Caki2 (cell line): ENCODE measurements at places on chromosomes 1 and 21. TPM values are rescaled to one million over a fixed set of nuclear protein-coding genes. Genes with fewer than 3 reads are reported as not detected.
A peak's percentile ranks its signal among the peaks of the same experiment; 100 is the strongest.

Gene PBX1
- 3.1 and 9.6 TPM in 2 replicates for total RNA-seq

Gene CCDC185
- not detected in 2 replicates for total RNA-seq

Gene CLIC6
- not detected in 2 replicates for total RNA-seq

Gene FCRL5
- total RNA-seq, result not detected in 2 replicates

Gene PLPP3
- 3.5 and 4.1 TPM in 2 replicates for total RNA-seq

Gene ADPRS
- total RNA-seq, result 73.6 and 83.8 TPM in 2 replicates

Gene TMCC2
- 7.7 and 9.3 TPM in 2 replicates for total RNA-seq

Gene ATP6V1G3
- total RNA-seq, result not detected in 2 replicates

Gene MSH4
- total RNA-seq, result not detected in 2 replicates

Gene NTNG1
- total RNA-seq, result 0.41 and 2.2 TPM in 2 replicates

Gene TOE1
- 9.9 and 11.5 TPM in 2 replicates for total RNA-seq

Gene ZFYVE9
- total RNA-seq, result 13.7 and 16.6 TPM in 2 replicates

- no peak for DNase-seq
Observed at GRCh38 chr1:113940365-113941244, 11.5 kb downstream of the HIPK1 start.

DNA sequence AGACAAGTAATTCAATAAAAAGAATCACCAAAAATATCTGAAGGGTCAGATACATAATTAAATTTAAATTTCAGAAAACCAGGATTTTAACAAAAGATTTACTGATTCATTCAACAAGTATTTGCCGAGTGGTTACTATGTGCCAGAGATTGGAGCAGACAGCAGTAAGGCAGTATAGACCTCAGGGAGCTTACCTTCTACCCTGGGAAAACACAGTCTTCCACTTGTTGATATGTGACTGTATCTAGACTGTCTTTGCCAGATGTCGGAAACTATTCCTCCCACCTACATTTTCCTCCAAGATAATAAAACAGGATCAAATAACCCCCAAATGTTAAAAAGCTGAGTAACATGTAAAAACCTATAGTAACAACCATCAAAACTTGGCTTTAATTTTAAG, 6.2 kb downstream of the HNRNPR start:
- no peak for DNase-seq

- no peak for DNase-seq
Observed at GRCh38 chr1:110321846-110322245, 17.3 kb upstream of the RBM15 start.

- peak; percentile 10 for DNase-seq
Observed at GRCh38 chr1:202291961-202292712, 49.6 kb downstream of the UBE2T start.

DNA sequence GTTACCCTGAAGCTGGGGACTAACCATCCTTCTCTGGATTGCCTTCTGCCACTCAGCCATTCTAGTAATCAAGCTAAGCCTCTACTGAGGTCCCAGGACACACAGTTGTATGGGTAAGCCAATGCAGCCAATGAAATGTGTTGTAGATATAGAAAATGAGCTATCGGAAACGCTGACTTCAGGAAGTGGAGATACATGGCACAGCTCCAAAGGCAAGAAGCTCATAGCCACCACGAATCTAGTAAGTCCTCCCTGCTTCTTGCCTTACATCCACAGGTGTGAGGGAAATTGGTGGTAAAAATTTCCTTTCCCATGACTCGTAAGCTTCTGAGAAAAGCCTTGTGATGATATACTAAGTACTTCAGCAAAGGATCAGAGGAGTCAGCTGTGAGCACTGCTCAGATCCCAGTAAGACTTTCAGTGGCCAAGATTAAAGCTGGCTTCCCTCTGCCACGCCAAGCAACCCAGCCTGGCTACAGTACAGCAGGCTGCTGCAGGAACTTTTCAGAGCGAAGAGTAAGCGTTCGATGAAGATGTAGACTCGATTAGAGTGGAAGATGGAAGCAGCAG, 117.7 kb downstream of the SIM2 start:
- no peak for DNase-seq

DNA sequence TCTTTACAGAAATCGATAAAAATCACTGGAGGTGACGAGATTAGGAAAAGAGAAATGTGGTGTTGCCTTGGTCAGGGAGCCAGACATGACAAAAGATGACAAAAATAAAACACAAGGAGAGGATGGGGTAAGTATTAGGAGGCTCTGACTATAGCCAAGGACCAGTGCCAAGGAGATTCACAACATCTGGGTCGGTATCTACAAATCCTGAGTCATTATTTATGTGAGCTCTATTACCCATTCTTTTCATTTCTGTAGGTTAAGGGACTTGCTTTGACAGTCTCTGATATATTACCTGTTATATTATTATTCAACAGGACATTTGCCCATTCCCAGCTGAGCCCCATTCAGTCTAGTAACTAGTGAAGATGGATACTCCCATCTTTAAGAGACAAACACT, 120.8 kb downstream of the TYW3 start:
- DNase-seq, result no peak

DNA sequence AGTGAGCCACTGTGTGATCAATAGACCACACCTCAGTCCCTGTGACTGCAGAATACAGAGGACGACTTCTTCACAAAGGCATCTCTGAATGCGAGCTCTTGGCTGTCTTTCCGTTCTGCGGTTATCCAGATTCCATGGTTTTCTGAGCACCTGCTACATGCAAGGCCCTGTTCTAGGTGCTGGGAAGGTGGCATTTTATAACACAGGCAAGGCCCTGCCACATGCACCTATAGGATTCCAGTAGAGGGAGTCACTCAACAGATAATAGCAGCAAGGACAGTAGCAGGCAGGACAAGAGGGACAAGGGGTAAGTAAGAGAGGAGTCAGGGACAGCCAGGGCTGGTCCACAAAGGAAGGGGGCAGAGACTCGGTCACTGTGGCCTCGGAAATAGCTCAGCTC, 9.0 kb downstream of the URB1 start:
- no peak for DNase-seq

- no peak for DNase-seq
Observed at GRCh38 chr1:100969327-100969726, 56.3 kb downstream of the DPH5 start.

DNA sequence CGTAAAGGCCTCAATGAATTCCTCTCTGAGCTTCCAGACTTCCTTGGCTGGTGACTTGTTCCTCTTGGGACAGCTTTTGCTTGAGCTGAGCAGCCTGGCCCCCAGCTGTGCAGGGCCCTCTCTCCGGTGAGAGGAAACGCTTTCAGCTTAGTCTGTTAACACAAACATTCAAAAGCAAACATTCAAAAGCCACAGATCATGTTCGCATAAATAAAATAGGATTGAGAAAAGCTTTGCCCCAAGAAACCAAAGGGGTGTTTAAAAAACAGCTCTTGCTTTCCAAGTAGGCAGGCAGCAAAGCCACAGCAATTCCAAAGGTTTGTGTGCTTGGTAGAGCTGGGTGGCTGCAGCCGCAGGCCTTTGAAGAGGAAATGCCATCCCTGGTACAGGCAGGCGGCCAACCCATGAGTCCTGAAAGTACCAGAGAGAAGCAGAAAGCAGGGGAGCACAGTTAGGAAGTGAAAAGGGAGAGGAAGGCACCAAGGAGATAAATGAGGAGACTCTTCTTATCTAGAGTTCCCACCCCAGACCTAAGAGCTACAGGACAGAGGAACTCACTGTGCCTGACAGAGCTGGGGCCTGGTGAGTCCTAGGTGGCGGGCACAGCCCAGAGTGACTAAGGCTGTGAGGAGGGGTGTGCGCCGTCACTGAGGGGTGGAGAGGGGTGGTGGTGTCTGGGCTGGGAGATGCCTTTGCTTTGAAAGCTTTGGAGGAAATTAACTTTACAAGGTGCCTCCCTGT, 48.4 kb downstream of the CCN1 start:
- DNase-seq, result peak; percentile 68

DNA sequence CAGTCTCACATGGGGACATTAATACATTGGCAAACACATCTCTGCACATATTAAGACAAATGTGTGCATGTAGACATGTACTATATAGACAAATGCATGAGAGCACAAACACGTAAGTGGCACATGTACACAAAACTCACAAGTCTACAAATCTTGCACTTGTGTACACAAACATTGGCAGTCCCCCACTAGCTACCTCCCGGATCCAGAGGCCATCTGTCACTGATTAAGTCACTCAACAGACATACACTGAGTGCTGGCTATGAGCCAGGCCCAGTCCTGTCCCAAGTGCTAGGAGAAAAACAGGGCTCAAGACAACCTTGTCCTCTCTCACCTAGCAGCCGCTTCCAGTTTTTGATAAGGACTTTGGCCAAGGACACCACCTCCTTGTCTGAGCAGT, 7.0 kb downstream of the TCEA3 start:
- no peak for DNase-seq

GRCh38 chr1:43565600-43566360, 35.1 kb downstream of the PTPRF start:
- DNase-seq, result no peak

DNA sequence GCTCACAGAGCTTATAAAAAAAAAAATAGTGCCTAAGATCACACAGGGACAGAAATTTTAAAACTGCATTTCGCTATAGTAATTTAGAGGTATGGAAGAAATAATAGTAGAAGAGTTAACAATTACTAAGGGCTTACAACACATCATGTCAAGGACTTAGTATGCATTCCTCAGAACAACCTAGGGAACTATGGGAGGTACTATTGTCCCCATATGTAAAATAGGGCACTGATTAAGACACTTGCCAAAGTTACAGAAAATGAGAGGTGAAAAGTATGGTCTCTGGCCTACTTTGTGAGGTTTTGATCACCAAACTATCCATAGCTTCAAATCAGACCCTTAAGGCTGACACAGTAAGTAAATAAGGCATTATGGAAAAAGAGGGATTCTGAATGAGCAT, 4.7 kb downstream of the FRRS1 start:
- DNase-seq, result no peak

- DNase-seq, result no peak
Observed at GRCh38 chr1:203404546-203404945, 53.6 kb upstream of the FMOD start.

DNA sequence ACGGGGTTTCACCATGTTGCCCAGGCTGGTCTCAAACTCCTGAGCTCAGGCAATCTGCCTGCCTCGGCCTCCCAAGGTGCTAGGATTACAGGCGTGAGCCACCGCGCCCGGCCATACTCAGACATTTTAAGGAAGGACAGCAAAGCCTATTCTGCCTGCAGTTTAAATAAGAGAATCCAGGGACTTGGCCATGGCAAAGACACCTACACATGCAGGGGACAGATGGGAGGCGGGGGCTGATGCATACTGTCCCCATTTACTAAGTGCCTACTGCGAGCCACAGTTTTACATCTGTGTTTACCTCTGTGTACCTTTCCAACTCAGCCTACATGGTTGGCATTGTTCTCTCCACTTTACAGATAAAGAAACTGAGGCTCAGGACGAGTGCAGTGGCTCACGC, 25.4 kb downstream of the LDLRAD2 start:
- DNase-seq, result no peak

GRCh38 chr1:9651220-9651564, 339 bp upstream of the PIK3CD start:
- no peak for DNase-seq

DNA sequence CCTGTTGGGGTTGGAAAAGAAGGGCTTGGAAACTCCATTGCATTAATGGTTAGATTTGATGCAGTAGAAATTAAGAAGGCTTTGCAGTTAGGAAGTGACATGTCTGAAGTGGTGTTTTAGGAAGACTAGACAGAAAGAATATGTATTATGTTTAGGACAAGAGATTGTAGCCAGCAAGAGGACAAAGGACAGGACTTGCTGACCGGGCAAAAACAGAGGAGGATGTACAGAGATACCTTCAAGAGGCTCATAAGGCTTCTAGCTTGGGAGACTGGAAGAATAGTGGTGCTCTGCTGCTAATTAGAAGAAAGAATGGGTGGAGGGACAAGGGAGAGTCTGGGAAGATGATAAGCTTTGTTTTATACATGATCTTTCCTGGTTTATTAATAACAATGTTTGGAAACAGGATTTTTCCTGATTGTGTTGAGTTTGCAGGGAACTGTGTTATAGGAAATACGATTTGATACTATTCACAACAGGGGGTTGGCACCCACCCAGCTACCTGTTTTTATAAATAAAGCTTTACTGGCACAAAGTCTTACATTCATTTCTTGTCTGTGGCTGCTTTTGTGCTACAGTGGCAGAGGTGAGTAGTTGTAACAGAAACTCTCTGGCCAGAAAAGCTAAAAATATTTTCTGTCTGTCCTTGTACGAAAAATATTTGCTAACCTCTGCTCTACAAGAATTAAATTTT, 37.1 kb upstream of the TMCO2 start:
- no peak for DNase-seq

DNA sequence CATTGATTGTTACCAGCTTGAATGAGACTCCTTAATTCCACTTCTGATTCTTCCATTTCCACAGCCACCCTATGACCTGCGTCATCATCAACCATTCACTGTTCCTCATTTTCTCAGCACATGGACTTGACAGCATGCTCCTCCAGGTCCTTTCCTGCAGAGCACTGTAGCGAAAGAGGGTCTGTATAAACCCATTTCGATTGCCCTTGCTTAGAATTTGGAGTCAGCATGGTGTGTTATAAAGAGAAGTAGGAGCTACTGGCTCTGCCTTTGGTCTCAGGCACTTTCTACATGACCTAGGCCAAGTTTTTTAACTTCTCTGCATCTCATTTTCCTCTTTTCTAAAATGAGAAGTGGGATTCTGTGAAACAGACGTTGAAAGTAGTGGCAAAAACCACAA, 133.8 kb downstream of the AK5 start:
- DNase-seq, result no peak

- DNase-seq, result no peak
Observed at GRCh38 chr1:55931081-55931940, 648.1 kb downstream of the PLPP3 start.

- peak; percentile 36 for DNase-seq
Observed at GRCh38 chr1:13749543-13750341, 49.8 kb downstream of the PRDM2 start.

- DNase-seq, result no peak
Observed at GRCh38 chr1:6570100-6570499, 9.7 kb upstream of the ZBTB48 start.

DNA sequence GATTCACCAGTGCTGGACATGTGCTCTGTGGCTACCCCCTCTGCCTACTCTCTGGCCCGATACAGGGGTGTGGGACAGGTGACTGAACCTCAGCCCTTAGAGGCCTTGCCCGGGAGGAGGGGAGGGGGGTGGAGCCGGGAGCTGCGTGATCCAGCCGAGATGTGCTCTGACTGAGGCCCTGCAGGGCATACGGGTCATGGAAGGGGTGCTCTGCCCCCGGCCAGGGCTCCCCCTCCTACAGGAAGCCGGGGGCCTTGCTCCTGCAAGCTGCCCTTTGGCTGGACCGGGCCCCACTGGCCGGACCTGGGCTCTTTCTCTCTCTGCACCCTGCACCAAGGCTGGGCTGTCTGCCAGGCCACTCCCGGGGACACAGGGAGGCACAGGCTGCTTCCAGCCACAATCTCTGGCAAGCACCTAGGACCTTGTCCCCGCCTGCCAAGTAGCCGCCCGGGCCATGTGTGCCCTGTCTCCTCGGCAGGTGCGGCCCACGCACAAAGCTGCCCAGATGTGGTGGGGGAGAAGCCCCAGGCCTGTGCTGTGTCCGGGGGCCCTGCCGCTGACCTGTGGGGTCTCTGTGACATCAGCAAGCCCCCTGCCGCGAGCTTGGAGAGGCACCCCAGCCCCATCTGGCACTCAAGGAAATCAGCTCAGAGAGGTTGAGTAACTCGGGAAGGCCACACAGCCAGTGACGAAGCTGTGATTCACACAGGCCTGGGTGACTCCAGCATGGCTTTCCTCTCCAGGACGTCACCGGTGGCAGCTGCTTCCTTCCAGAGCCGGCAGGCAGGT, 1.5 kb downstream of the SCNN1D start:
- no peak for DNase-seq
